Activated CD4-positive, alpha-beta memory T cell treated with anti-CD3 and anti-CD28 coated beads, Interleukin-2, amount 10 ng/mL, durations not matched to agents 7 days and 5 days (primary cell): ENCODE measurements at places on chromosomes 5 and 9.

- no peak for DNase-seq
Measured at GRCh38 chr5:144135113-144135762, 35.2 kb downstream of the YIPF5 start.

DNA sequence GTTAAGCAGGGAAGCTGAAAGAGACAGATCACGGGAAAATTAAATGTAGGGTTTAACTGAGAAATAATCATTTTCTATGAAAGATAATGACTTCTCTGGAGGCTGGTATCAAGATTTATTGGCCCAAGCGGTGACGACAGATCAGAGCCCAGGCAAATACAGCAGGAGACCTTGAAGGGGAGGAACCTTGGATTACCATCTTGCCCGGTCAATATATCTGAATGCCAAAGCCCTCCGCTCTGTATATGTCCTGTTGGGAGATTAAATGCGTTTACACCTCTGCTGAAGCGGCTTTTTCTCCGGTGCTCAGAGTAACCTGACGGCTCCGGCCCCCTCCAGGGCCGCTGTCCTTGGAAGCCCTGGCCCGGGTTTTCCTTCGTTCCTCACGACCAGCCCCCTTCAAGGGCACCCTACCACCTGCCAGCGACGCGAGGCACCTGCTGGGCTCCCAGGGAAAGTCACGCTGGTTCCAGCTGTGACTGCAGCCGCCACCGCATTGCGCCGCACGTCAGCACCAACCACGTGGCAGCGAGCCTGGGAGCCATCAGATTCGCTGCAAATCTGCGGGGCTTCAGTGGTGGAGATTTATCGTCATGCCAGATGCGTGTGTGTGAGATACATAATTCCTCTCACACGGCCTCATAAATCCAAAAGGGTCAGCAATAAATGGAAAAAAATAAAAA, 4.4 kb upstream of the QSOX2 start:
- no peak for DNase-seq

GRCh38 chr5:10073441-10074104, 176.1 kb downstream of the ATPSCKMT start:
- DNase-seq, result no peak

GRCh38 chr9:120815075-120815474, 21.9 kb upstream of the FBXW2 start:
- DNase-seq, result no peak

- DNase-seq, result no peak
Measured at GRCh38 chr9:136658849-136659535, 3.7 kb upstream of the EGFL7 start.

- no peak for DNase-seq
Measured at GRCh38 chr9:72471096-72471495, 50.3 kb upstream of the TMC1 start.

DNA sequence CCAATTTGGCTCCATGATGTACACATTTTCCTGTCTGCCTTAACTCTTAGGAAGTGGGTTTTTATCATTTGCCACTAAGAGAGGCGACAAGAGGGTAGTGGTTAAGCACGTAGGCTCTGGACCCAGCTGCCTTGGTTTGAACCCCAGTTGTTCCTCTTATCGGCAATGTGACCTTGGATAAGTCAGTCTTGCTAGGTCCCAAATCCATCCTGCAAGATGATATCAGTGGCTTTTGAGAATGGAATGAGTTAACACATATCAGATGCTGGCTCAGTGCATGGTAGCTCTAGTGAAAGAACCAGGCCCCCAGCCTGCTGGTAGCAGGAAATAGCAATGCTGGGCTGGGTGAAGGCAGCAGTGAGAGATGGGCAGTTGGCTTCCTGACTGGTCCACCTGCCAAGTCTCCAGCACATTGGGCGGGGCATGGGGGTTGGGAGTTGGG, 72.5 kb downstream of the STK10 start:
- DNase-seq, result peak; percentile 58

GRCh38 chr5:175742290-175742994, 84.6 kb downstream of the HRH2 start:
- no peak for DNase-seq

DNA sequence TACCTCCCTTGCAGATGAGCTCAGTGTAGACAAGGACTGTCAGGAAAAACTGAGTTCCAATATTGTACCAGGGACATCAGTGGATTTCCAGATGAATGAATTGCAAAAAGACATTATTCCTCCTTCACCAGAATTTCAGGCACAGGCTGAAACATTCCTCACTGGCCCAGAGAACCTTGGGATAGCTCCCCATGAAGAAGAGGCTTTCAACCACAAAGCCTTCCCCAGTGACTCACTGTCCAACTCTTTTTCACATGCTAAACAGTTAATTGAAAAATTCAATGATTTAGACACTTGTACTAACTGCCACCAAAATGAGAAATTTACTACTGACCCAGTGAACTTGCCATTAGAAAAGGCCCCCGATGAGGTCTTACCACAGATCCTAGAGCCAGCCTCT, 144.5 kb downstream of the UNC13B start:
- no peak for DNase-seq

DNA sequence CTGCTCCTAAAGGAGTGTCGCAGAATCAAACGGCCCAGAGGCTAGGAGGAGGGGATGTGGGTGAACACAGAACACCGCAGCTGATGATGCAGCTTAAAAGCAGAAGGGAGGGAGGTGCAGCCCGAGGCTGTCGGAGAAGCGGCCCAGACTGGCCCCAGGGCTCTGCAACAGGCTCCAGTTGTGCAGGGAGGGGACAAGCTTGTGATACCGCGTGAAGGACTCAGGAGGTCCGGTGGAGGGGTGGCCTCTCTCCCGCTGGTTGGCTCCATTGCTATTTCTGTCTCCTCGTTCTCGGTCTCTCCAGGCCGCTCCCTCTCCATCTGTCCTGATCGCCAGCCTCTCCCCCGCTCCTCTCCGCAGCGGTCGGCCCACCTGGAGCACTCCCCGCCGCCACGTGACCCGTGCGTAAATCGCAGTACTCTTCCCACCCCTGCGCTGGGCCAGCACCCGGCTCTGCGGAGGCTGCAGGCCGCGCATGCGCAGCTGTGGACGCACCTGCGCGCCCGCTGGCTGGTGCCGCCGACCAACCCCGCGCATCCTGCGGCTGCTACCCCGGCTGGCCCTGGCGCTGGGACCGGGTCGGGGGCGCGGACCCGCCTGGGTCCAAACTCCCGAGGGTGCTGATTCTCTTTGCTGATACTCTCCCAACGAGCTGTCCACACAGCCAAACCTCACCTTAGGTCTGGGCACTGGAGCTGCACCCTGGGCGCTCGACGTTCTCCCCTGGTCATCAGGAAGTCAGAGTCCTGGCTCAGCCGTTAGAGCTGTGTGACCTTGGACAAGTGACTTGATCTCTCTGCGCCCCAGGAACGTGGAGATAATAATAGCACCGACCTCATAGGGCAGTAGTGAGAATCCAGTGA, 3.7 kb upstream of the STXBP1 start:
- peak; percentile 79 for DNase-seq

DNA sequence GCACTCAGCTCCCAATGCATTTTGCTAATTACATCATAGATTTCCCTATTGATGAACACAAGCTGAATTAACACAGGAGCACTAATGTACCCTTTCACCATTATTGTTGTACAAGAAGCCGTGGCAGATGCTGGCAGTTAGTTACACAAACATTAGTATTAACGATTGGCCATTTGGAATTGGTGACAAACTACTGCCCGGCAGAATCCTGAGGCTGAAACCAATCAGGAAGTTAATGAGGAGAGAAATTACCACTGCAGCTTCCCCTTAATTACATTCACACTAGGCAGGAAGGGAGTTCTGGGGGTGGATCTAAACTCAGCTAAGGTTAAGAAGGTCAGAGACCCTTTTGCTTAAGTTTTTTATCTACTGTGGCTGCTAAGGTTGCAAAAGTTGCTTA, 9.6 kb upstream of the DMRT3 start:
- DNase-seq, result no peak

- no peak for DNase-seq
Measured at GRCh38 chr9:127308652-127309434, 44.3 kb downstream of the GARNL3 start.

DNA sequence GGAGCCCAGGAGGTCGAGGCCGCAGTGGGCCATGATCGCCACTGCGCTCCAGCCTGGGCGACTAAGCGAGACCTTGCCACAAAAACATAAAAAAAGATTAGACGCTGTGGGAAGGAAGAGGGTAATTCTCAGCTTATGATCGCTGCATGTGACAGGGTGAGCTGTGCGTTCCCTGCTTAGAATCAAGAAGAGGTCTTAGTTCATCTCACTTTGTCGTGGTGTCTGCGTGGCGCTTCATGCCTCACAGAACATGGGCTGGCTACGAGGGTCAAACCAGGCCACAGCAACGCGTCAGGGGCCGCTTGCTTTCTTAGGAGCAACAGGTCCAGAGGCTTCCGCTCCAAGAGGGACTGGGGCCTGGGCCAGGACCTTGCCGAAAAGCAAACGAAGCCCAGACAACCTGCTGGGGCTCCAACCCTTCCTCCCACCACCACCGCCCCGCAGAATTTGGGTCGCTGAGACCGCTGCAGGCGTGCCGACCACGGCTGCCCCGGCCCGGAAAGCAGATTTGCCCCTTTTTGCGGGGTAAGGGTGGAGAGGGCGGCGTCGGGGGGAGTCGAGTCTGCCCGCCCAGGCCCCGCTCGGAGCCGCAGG, 10.0 kb upstream of the GRIN1 start:
- peak; percentile 35 for DNase-seq

- DNase-seq, result no peak
Measured at GRCh38 chr5:16104961-16105360, 74.6 kb downstream of the MARCHF11 start.

DNA sequence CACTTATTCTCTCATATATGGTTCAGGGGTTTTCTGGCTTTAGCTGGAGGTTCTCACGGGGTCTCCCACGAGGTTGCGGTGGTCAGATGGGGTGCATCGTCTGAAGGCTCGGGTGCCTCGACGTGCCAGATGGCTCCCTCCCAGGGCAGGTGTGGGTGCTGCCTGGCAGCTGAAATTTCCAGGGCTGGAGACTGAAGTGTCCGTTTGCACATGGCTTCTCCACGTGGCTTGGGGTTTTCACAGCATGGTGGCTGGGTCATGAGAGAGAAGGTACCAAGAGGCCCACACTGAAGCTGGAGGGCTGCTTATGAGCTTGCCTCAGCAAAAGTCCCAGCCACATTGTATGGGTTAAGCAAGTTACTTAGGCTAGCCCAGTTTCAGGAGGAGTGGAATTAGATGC, 218.6 kb downstream of the AGTPBP1 start:
- DNase-seq, result no peak

- no peak for DNase-seq
Measured at GRCh38 chr5:111229221-111229835, 5.1 kb downstream of the CAMK4 start.

GRCh38 chr9:115794921-115795475, 358.6 kb upstream of the PAPPA start:
- DNase-seq, result no peak

GRCh38 chr5:124745928-124746915, at the start of gene ZNF608:
TSS of gene ZNF608 (minus strand) at chr5:124746639. CDS start at chr5:124744989, 1,650 bp downstream.
- DNase-seq, result no peak

DNA sequence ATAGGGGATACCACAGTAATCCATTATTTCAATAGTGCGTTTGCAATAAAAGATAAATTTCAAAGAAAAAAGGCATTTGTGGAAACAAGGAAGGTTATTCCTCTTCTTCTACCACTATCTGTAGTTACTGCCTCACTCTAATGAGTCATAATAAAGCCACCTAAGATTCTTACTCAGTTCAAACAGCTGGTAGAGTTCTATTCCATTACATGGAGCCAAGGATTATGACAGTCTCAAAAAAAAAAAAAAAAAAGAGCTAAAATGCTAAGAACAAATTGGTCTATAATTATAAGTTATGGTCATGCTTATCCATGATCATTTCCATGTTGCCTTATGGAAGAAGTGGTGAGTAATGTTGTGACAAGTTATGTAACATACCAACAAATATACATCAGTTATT, 46.3 kb downstream of the DENND1A start:
- DNase-seq, result no peak

DNA sequence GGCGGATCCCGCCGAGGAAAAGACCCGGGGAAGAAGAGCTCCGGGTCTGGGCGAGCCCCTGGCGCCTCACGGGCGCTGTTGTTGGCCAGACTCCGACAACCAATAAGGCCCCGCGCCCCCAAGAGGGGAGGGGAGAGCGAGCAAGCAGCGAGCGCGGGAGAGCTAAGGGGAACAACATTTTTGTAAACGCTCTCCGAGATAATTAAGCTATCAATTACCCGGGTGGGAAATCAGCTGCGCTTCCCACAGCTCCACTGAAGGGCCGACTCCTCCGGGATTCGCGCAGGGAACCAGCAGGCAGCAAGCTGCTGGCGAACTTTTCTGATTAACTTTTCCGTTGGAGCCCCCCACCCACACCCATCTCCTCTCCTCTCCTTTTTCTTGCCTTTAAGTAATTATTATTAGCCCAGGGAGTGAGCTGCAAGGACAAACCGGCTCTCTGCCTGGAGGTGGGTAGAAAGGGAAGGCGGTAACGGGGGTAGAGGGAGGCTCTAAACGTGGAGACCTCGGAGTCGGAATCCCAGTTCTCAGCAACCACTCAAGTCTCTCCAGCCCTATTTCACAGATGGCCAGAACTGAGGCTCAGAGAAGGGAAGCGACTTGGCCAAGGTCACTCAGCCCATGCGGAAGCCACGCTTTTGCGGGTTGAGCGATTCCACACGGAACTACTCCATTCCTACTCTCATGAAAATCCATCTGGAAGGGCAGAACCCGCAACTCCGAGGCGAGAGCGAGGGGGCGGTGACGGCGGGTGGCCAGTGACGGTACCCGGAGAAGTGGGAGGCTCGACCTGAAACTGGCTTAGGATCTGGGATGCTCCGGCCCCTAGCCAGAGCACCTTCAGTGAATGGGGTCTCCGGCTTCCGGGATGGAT, 1.3 kb downstream of the ASTN2 start:
- no peak for DNase-seq
